ENCODE measurements at places on chromosomes 16 and 17.

DNA sequence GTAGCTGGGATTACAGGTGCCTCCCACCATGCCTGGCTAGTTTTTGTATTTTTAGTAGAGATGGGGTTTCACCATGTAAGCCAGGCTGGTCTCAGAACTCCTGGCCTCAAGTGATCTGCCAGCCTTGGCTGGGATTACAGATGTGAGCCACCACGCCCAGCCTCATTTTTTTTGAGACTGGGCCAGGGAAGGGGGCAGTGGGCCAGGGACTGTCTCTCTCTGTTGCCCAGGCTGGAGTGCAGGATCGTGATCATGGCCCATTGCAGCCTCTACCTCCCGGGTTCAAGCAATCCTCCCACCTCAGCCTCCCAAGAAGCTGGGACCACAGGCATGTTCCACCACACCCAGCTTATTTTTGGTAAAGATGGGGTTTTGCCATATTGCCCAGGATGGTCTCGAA is 16.0 kb downstream of the RSL1D1 start:
- DNase-seq = no peak

- no peak for DNase-seq
These were observed 16.1 kb downstream of the NUDT16L1 start for GRCh38 chr16:4709481-4709880.

DNA sequence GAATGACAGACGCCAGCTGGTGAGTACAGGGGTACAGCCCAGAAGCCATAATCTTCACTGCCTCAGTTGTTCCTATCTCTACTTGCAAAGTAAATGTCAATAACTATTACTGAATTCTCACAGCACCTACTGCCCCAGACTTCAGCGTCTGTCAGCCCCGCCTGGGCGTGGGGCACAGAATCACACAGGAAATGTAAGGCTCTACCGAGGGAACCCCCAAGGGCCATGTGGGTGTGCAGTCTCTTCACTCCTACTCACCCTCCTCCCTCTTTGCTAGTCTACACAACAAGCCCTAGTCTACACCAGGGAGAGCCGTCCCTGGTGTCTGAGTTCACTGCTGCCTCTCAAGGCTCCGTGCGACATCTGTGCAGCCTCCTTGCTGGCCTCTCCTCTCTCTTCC is 4.5 kb downstream of the NPTX1 start:
- no peak for DNase-seq

GRCh38 chr17:82013341-82013740 is 9.3 kb downstream of the CENPX start:
- DNase-seq = no peak

DNA sequence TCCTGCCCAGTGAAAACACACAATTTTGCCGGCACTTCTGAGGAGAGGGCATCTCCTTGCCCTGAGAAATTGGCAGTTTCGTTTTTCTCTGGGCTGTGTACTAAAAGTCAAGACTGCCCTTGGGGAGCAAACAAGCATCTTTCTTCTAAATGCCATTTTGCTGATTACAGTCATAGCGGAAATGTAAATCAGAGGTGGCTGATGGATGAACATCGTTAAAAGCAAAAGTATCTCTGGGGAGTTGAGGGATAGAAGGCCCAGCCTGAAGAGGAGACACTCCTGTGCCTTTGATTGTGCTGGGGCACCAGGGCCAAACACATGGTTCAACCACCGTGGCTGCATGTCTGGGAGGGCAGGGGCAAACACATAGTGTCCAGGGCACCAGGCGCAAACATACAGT is 49.8 kb downstream of the ABCC12 start:
- no peak for DNase-seq

- DNase-seq = no peak
These were observed 658 bp downstream of the RAB5C start for GRCh38 chr17:42153919-42154742.

DNA sequence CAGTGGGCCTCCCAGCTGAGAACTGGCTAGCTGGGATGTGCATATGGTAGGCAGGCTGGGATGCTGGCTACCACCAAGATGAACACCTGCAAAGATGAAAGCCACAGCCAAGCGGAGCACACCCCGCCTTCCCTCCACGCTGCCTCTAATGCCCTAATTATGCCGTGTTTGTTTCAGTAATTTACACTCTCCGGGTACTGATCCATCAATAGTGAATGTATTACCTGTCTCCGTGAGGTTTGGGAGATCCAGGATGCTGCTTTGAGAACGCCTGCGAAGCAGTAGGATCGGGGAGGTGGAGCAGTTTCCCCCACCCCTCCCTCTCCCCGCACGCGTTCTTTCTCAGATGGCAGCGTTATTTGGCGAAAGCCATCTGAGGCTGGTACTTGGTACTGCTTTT is 28.9 kb upstream of the GSE1 start:
- no peak for DNase-seq

GRCh38 chr16:51523400-51523799 is 372.3 kb upstream of the SALL1 start:
- peak; percentile 55 for DNase-seq

DNA sequence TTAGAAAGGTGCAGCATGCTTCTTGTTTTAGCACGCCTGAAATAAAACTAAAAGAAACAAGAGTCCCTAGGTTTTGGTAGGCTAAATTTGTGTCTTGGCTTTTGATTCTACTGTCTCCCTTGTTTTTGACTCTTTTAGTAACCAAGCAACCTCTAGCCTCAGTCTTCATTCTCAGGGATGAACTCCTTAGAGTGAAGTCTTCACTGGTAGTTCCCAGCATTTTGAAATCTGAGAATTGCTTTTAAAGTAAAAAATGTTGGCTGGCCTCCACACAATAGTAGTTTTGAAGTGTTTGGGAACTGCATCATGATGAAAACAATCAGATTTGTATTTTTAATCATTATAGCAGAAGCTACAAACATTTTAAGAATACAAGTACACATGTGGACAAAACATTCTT is 6.1 kb upstream of the CDR2 start:
- DNase-seq = no peak

- no peak for DNase-seq
These were observed 39.7 kb downstream of the CACNG4 start for GRCh38 chr17:67004181-67004580.

- DNase-seq = no peak
These were observed 14.0 kb upstream of the IL27 start for GRCh38 chr16:28520672-28521071.

- DNase-seq = no peak
These were observed 56.6 kb downstream of the RGS9 start for GRCh38 chr17:65193716-65194293.

GRCh38 chr16:58461056-58461455 is 38.9 kb upstream of the NDRG4 start:
- DNase-seq = no peak

GRCh38 chr16:4677390-4677789 is 16.0 kb upstream of the NUDT16L1 start:
- DNase-seq = no peak

GRCh38 chr16:4767872-4768548 is 1.0 kb upstream of the ZNF500 start:
- no peak for DNase-seq

GRCh38 chr16:87704754-87705353 is 60.9 kb downstream of the KLHDC4 start:
- DNase-seq = no peak
